Umbilical cord (tissue), 2 donors: ENCODE measurements at places on chromosomes 5 and 9.

DNA sequence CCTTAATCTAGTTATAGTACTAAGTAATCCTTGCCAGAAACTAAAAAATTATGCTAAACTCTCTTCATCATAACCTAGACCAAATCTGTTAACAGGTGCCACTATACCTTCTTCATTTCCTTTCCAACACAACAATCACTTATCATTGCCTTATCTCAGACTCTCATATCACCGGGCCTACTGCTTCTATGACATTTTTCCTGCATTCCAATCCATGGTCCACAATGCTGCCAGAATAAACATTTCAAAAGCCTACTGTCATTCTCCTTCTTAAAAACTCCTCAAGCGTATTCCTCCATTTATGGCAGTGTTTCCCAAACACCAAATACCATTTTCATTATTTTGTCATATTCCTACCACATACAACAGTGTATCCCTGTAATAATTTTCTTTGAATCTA, 6.5 kb downstream of the PPP6C start:
- DNase-seq, result peak; percentile 5

- DNase-seq, result no peak
Observed at GRCh38 chr5:134958755-134959154, 9.0 kb upstream of the CATSPER3 start.

DNA sequence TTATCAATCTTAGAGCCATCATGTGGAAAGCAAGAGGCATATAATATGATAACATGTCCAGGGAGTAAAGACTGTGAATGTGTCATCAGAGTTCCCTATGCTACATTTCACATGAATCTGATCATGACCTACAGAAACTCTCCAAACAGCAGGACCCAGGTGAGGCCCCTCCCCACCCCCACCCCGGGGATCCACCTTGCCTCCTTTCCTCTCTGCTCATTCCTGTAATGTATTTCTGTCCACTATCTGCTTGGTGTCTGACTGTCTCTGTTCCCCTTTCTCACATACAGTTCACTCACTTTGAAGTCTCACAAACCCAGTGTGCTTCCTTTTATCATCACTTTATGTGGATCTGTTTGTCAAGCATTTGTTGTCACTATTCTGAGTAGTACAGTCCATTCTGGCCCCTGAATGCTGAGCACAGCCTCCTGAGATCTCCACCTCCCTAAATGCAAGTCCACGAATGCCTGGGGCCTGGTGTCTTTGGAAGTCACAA, 76.4 kb upstream of the SMARCA2 start:
- no peak for DNase-seq

- no peak for DNase-seq
Observed at GRCh38 chr5:168934169-168934568, 355.0 kb upstream of the PANK3 start.

GRCh38 chr9:16899606-16900005, 29.1 kb upstream of the BNC2 start:
- no peak for DNase-seq

DNA sequence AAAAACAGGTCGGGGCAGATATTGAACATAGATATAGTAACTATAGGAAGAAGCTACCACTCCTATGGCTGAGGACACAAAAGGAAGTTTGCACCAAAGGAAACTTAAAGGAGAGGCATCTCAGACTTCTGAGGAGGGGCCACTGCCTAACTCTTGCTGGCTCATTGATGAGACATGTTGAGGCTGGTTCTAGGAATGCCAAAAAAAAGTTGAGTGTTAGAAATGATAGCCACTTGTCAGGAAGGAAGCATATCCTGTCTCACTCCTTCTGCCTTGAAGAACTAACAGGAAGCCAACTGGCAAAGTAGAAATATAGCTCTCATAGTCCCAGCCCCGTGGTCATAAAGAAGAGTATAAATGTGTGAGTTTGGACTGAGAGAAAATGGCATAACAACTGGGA, 23.3 kb upstream of the STOM start:
- no peak for DNase-seq

- no peak for DNase-seq
Observed at GRCh38 chr5:64744914-64745313, 23.6 kb downstream of the SREK1IP1 start.

DNA sequence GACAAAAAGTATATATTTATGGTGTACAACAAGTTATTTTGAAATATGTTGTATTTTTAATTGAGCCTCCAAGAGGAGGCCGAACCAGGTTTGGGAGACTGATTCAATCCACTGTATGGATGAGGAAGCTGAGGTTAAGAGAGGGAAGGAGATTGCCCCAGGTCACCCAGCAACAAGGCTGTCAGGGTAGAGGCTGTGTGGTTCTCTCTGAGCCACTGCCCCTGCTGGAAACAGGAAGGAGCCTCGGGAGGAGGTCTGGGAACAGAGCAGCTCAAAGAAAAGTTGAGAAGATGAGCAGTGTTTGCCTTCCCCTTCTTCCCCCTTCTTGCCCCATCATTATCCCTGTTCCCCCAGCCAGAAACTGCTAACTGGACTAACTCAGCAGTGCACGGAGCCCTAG, 6.6 kb upstream of the FAT2 start:
- DNase-seq, result no peak

- no peak for DNase-seq
Observed at GRCh38 chr9:374736-375135, 160.1 kb downstream of the DOCK8 start.

GRCh38 chr9:69199769-69200470, 25.8 kb downstream of the TJP2 start:
- no peak for DNase-seq

DNA sequence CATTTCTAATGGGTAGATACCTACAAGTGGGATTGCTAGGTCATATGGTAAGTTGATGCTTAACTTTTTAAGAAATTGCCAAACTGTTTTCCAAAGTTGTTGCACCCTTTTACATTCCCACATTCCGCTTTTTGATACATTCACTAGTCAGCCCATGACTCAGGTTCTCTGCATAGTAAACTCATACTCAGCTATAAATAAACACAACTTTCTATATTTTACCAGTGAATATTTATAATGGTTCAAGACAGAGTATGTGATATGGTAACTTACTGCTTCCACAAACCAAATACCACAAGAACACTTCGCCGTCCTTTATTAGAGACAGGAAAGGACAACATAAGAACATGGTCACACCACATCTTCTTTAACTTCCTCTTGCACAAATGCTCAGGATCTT, 54.0 kb downstream of the PLPP1 start:
- no peak for DNase-seq

GRCh38 chr5:93723681-93724080, 17.7 kb downstream of the POU5F2 start:
- DNase-seq, result peak; percentile 23

GRCh38 chr5:56480705-56481427, 247.7 kb upstream of the ANKRD55 start:
- DNase-seq, result peak; percentile 79
